ENCODE measurements at places on chromosomes 5 and 9. TPM values are rescaled to one million over a fixed set of nuclear protein-coding genes. Genes with fewer than 3 reads are reported as not detected.

Gene IQGAP2
- 95.7 TPM for polyA plus RNA-seq

Gene PDGFRB
- polyA plus RNA-seq, result 167 TPM

Gene HTR4
- 0.04 TPM for polyA plus RNA-seq

Gene GABRA6
- 0.17 TPM for polyA plus RNA-seq

Gene OR1N1
- polyA plus RNA-seq, result not detected

Gene GLRA1
- not detected for polyA plus RNA-seq

Gene DMRTA1
- 2.5 TPM for polyA plus RNA-seq

Gene PCDHA9
- 0.03 TPM for polyA plus RNA-seq

Gene FAM151B
- 2.5 TPM for polyA plus RNA-seq

Gene ORM1
- 0.53 TPM for polyA plus RNA-seq

Gene PRELID2
- 9.6 TPM for polyA plus RNA-seq

Gene NUDT12
- 28.7 TPM for polyA plus RNA-seq

Gene SPINK13
- polyA plus RNA-seq, result 0.17 TPM

Gene ALDH1A1
- polyA plus RNA-seq, result 311 TPM

Gene FAM53C
- polyA plus RNA-seq, result 29.3 TPM

Gene CTXN3
- not detected for polyA plus RNA-seq

Measured in right renal cortex interstitium (tissue), 3 donors.